ENCODE measurements at places on chromosomes 6 and 20. TPM values are rescaled to one million over a fixed set of nuclear protein-coding genes. Genes with fewer than 3 reads are reported as not detected.

GRCh38 chr6:125987026-125987617 is 782 bp downstream of the TRMT11 start:
- H3K27me3 ChIP-seq, result no peaks in the 10 kb centered on the region
- DNase-seq, result no peak
- H3K4me1 ChIP-seq, result peaks cover 5% of the 10 kb centered on the region

- H3K4me3 ChIP-seq, result no peak overlapping the region
- no peak for DNase-seq
- H3K36me3 ChIP-seq, result no peaks in the 10 kb centered on the region
- H3K27ac ChIP-seq, result no peak overlapping the region
- no peaks in the 10 kb centered on the region for H3K27me3 ChIP-seq
Observed at GRCh38 chr6:20180935-20181334, 31.3 kb downstream of the MBOAT1 start.

- no peaks in the 10 kb centered on the region for H3K36me3 ChIP-seq
- DNase-seq, result no peak
- no peak overlapping the region for H3K27ac ChIP-seq
- H3K27me3 ChIP-seq, result no peaks in the 10 kb centered on the region
- no peaks in the 10 kb centered on the region for H3K4me1 ChIP-seq
Observed at GRCh38 chr20:60481743-60482133, 523.5 kb downstream of the CDH26 start.

The BNIP5 gene
- not detected for total RNA-seq

- H3K4me1 ChIP-seq, result peaks cover 5% of the 10 kb centered on the region
- no peaks in the 10 kb centered on the region for H3K27me3 ChIP-seq
Observed at GRCh38 chr6:44451803-44452695, 64.5 kb downstream of the CDC5L start.

The KCNK5 gene
- 0.24 TPM for total RNA-seq
